ENCODE measurements at places on chromosomes 5 and 9.

GRCh38 chr5:140588311-140589070 is 23.9 kb downstream of the SLC35A4 start:
- DNase-seq = no peak

DNA sequence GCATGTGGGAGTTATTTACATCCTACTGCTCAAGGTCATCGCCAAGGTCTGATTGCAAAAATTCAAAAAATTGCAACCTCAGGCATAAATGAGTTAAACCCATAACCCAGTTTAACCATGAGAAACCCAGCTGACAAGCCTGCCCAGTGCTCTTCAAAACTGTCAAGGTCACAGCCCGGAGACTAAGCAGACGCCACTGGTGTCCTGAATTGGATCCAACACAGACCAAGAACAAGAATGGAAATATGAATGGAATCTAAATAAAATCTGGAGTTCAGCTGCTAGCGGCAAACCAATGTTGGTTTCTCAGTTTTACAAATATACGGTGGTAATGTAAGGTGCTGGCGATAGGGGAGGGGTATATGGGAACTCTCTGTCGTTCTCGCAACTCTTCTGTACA is 201.5 kb upstream of the MVB12B start:
- DNase-seq = no peak

GRCh38 chr9:122099271-122099869 is 6.3 kb upstream of the TTLL11 start:
- DNase-seq = no peak

GRCh38 chr5:102971676-102972293 is 148.2 kb downstream of the GIN1 start:
- no peak for DNase-seq

- DNase-seq = no peak
These were observed 11.4 kb upstream of the DUSP1 start for GRCh38 chr5:172782169-172783039.

- no peak for DNase-seq
These were observed 100.5 kb downstream of the PARP8 start for GRCh38 chr5:50766967-50767366.

GRCh38 chr9:137170486-137171148 is 766 bp upstream of the LRRC26 start:
- DNase-seq = no peak

GRCh38 chr5:82494942-82495341 is 216.8 kb upstream of the RPS23 start:
- DNase-seq = no peak

DNA sequence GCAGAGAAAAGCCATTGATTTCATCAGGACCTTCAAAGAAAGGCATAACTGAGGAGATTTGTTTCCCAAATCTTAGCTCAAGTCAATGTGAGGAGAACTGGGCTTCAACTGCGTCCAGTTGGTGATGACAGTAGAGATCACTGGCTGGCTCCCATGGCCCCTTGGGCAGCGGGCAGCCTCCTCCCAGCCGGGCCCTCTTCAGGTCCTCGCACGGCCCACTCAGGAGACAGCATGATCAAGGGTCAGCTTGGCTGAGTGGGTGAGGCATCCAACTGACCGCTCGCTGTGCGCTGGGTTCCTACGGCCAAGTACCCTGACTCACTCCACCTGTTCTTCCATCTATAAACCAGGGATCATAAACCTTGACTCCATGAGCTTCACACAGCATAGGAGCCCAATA is 274.0 kb downstream of the NSG2 start:
- no peak for DNase-seq

GRCh38 chr9:76323490-76323889 is 70.7 kb downstream of the RFK start:
- no peak for DNase-seq

DNA sequence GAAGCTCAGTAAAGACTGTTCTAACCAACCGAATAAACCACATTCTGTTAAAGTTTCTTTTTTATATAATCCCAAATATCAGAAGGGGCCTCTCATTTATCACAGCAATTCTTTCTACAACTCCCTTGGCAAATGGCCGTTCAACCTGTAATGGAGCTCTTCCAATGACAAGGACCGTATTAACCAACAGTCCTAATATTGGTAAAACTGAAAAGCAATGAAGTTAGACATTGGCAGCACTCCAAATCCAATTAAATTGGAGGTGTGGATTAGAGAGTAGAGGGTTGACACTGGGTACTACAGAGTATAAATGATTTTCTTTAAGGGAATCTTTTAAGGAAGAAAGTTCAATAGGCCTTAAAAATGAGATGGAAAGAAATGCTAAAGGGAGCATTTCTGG is 842 bp downstream of the TMED7 start:
- no peak for DNase-seq

GRCh38 chr5:142743592-142744441 is 26.4 kb upstream of the ARHGAP26 start:
- no peak for DNase-seq

GRCh38 chr9:128399861-128400260 is 20.8 kb upstream of the CERCAM start:
- DNase-seq = no peak

- DNase-seq = no peak
These were observed 404.0 kb upstream of the GRIA1 start for GRCh38 chr5:153086486-153086885.

DNA sequence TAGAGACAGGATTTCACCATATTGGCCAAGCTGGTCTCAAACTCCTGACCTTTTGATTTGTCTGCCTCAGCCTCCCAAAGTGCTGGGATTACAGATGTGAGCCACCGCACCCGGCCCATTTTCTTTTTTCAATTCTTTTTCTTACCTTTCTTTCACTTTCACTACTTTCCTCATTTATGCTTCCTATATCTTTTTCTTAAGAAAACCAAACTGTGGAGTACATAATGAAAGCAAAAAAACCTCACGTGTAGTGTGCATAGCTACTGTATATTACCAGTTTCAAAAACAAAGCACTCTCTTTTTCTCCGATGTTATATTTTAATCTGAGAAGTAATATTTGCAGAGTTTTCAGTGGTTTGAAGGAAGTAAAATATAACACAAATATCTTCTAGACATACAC is 8.0 kb upstream of the CAST start:
- DNase-seq = no peak

GRCh38 chr5:172886476-172886875 is 52.4 kb downstream of the ERGIC1 start:
- DNase-seq = no peak

DNA sequence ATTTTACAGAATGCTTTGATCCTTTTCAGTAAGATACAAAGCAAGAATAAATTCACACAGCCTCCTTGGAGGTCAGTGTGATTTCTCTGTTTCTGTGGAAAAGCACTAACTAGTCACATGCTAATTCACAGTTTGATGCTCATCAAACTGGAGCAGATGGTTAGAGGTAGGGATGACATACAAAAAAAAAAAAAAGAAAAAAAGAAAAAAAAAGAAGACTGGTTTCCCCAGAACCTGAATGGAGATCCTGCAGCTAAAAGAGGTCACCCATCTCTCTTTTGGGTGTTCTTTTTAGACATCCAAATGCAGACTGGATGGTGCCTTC is 123.7 kb upstream of the ANKRD55 start:
- no peak for DNase-seq

DNA sequence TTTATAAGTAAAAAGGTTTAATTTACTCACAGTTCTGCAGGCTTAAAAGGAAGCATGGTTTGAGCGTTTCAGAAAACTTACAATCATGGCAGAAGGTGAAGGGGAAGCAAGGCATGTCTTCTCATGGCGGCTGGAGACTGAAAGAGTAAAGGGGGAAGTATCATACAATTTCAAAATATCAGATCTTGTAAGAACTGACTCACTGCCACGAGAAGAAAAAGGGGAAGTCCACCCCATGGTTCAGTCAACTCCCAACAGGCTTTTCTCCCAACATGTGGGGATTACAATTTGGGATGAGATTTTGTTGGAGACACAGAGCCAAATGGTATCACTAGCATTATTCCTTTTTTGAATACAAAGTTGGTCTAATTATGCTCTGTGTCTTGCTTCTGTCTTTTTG is 627.9 kb upstream of the ST8SIA4 start:
- DNase-seq = no peak

GRCh38 chr5:153470736-153471135 is 19.7 kb upstream of the GRIA1 start:
- no peak for DNase-seq

DNA sequence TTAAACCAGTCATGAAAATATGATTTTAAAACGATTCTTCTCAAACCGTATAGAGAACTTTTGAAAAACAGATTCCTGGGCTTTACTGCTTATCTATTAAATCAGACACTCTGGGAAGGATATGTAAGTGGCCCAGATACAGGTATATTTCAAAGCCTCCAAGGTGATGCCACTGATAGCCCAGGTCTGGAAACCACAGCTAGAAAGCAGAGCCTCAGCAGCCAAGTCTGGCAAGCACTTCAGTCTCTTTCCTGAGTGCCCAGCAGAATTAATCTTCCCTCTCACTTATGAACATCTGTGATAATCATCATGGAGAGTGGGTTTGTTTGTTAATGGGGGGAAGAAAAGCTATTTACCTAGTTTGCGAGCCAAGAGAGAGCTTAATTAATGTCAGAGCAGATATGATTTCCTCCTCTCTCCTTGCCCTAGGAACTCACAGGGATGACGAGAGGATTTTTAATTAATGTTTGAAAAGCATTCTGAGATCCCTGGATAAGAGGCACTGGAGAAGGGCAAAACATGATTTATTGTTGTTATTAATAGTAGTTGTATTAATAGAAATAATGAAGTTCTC is 368.4 kb downstream of the TLE1 start:
- DNase-seq = no peak

DNA sequence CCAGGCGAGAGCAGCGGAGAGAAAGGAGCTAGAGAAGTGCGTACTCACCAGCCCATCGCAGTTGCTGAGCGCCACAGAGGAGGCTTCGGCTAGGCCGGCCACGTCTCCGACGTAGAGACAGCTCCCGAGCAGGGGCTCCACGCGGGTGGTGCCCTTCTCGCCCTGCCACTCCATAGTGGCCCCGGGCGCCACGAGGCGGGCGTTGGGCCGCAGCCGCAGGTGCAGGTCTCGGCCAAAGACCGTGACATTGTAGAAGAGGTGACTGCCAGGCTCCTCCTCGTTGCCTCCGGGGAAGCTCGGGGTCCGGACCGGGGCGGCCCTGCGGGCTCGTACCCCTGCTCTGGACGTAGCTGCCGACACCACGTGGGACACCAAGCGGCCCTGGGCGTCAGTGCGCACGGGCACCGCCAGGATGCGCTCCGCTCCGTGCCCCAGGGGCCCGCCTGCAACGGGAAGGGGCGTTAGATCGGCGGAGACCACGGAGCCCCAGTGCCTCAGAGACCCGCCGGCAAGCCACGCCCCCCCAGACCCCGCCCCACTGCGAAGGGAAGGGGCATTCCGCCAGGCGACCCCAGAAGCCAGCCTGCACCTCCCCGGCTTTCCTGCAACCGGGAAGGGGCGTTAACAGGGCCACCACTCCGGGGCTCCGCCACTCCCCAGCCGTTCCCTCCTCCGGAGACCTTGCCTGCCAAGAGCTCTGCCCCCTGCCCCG is 1.4 kb downstream of the ADAMTS2 start:
- DNase-seq = peak; percentile 76

DNA sequence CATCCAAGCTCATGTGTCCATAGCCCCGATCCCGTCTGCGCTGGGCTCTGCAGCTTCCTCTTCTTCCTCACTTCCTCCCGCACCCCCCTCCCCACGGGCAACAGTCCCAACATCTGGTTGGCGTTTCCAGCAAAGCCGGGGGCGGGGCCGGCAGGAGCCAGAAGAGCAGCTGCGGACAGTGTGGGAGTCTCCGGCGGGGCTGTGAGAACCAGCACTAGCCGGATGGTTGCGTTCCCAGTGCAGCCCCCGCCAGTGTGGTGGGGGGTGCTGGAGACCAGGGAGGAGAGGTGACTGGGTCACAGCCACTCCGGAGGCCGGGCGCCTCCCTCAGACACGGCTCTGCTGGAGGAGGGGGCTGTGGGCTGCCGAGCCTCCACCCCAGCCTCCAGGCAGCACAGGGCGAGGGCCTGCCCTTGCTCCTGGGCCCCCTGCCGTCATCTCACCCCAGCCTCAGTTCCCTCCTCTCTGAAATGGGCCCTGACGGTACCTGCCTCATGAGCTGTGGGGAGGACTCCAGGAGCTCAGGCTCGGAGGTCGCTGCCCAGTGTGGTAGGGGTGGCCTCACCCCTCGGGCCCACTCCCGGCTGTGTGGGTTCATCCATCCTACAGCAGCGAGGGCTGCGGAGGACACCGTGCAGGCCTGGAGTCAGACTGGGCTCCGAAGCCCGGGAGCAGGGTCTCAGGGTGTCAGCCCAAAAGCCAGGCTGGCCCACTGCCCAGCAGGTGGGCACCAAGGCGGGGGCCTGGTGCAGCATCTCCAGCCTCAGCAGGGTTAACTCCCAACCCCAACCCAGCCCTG is 41.5 kb upstream of the NOTCH1 start:
- no peak for DNase-seq

DNA sequence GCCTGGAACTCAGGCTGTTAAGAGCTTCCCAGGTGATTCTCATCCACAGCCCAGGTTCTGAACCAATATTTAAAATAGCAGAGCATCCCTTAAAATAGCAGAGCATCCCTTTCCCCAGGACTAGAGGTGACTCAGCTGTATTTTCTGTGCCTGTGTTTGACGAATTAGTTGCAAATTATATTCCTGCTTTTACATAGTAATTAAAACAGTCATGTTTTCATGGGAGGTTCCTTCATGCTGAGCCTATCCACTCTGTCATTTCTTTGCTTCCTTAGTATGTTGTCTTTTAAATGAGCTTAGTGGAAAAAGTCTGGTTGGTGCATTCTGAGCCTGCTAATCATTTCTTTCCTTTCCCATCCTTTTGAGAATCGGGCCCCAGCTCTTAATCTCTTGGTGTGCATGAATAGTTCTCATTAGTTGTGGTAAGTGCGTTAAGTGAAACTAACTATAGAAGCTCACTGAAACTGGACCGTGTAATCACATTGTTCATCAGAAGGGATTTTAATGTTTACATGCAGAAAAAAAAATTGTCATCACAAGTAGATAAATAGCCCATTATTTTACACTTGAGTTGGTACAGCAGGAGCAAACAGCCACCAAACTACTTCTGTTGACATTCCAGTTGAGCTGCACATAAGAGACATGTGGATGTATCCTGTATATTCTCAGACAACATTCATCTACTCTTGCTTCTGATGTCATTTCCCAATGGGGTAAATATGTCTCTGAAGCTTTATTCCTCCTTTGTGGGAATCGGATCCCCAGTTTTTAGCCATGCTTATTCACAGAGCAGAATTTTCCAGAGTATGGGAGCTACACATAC is 596.9 kb upstream of the WWC1 start:
- no peak for DNase-seq

DNA sequence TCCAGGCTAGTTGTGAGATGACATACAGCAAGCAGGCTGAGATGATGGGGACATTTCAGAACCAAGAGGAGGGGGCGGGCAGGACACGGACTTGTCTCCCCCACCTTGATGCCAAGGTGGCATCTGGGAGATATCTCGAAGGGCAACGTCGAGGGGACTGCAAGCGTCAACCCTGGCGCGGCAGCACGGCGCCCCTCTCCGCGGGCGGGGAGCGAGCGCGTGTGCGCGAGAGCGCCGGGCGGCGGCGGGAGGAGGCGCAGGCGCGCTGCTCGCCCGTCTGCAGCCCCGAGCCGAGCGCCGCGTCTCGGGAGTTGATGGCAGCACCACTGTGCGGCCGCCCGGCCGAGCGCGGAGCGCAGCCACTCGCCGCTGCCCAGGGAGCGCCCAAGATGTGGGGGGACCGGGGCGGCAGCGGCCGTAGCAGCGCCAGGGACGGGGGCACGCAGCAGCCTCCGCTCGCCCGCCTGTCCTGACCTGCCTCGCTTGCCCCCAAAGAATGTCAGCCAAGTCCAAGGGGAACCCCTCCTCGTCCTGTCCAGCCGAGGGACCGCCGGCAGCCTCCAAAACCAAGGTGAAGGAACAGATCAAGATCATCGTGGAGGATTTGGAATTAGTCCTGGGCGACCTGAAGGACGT is at the start of gene PRR16:
TSS of gene PRR16 (plus strand) at position 310 of the 636 bp plus-strand sequence.
- DNase-seq = no peak

- no peak for DNase-seq
These were observed 3.1 kb downstream of the MAN2A1 start for GRCh38 chr5:109692852-109693251.

Data from D721Med (cell line).